ENCODE measurements at places on chromosomes 4 and X. TPM values are rescaled to one million over a fixed set of nuclear protein-coding genes. Genes with fewer than 3 reads are reported as not detected.

CSN1S1 gene
- not detected for total RNA-seq

PGAM4 gene
- total RNA-seq, result not detected

L1CAM gene
- total RNA-seq, result 0.28 TPM

VEGFC gene
- 19.3 TPM for total RNA-seq

TEX11 gene
- 0.09 TPM for total RNA-seq

IL9R gene
- not detected for total RNA-seq

NR0B1 gene
- not detected for total RNA-seq

FOXO4 gene
- 4.6 TPM for total RNA-seq

EDA gene
- 0.14 TPM for total RNA-seq

PNMA6A gene
- 1.6 TPM for total RNA-seq

IQSEC2 gene
- total RNA-seq, result 5.1 TPM

PSAPL1 gene
- total RNA-seq, result not detected

ZCCHC12 gene
- total RNA-seq, result under 0.01 TPM

ARAF gene
- total RNA-seq, result 10.1 TPM

SATL1 gene
- not detected for total RNA-seq

APLN gene
- total RNA-seq, result 4.3 TPM

TEX13B gene
- total RNA-seq, result not detected

TCEAL6 gene
- total RNA-seq, result not detected

TMEM154 gene
- total RNA-seq, result 2.3 TPM

TLL1 gene
- 0.09 TPM for total RNA-seq

NPY2R gene
- not detected for total RNA-seq

SLC6A14 gene
- total RNA-seq, result under 0.01 TPM

PNMA3 gene
- 0.28 TPM for total RNA-seq

AMOT gene
- total RNA-seq, result 1.1 TPM

MXRA5 gene
- total RNA-seq, result 21.1 TPM

OPHN1 gene
- 5.6 TPM for total RNA-seq

KLF8 gene
- 0.71 TPM for total RNA-seq

UGDH gene
- 226 TPM for total RNA-seq

DCHS2 gene
- total RNA-seq, result under 0.01 TPM

CCDC149 gene
- 14.0 TPM for total RNA-seq

PFKFB1 gene
- under 0.01 TPM for total RNA-seq

Measured in smooth muscle cell of bladder (primary cell).